ENCODE measurements at places on chromosomes 4 and X.

DNA sequence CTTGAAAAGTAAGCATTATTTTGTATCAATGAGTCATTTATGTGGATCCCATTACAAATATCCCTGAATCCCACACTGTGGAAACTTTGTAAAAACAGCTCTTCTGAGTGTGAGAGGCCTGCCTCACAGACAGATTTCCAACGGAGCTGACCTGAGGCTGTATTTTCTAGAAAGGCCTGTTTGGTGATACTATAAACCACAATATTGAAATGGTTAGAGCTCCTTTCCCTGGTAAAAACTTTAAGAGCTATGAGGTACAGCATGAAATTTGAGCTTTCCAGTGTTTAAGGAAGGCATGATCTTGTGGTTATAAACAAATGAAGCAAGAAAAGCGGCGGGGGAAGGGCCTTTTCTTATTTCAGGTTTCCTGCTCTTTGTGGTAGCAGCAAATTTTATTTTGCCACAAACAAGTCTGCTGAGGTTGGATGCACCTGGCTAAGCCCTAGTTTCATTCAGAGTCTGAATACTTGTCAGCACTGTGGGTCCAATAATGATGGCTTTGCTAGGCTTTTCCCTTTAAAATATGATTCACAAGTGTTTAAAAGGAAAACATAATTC is 86.8 kb upstream of the ETNPPL start:
- DNase-seq: no peak

- no peak for DNase-seq
Measured at GRCh38 chrX:98077440-98077839, 1193.7 kb downstream of the RPA4 start.

DNA sequence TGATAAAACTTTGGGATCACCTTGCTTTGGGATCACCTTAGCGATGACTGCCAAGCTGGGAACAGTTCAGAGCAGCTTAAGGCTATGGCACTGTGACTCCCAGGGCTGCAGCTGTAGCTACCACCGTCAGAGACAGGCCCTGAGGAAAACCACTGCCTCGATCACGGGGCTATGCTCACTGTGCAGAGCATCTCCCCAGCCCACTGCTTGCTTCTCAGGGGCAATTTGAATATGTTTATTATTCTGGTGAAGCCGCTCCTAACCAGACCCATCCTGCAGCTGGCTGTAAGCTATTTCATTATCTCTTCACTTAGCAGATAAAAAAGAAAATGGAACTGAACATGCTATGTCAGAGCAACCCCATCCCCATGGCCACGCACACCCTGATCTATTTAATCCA is 328.5 kb downstream of the EVC2 start:
- no peak for DNase-seq

GRCh38 chr4:182894681-182895275 is 22.4 kb downstream of the DCTD start:
- no peak for DNase-seq

GRCh38 chr4:124867536-124867935 is 155.0 kb upstream of the ANKRD50 start:
- DNase-seq: no peak

DNA sequence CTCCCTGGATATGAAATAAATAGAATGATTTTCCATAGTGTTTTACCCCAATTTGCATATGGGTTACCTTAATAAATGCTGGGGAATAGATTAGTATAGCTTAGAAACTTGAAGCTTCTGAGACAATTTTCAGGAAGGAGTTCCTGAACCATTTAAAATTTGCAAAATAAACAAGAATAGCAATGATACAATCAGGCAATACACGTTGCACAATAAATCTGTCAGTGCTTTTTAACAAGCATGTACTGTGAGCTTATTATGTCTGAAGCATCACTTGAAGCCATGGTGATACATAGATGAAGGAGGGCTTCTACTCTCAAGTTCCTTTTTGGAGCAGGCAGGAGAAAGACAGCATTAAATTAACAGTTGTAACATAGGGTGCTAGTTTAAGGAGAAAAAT is 84.2 kb upstream of the WDFY3 start:
- DNase-seq: no peak

- no peak for DNase-seq
Measured at GRCh38 chr4:102447413-102447812, 53.7 kb upstream of the NFKB1 start.

GRCh38 chrX:130109429-130110378 is 593 bp downstream of the ELF4 start:
- DNase-seq: no peak

GRCh38 chr4:24078347-24078962 is 188.6 kb upstream of the PPARGC1A start:
- DNase-seq: no peak

DNA sequence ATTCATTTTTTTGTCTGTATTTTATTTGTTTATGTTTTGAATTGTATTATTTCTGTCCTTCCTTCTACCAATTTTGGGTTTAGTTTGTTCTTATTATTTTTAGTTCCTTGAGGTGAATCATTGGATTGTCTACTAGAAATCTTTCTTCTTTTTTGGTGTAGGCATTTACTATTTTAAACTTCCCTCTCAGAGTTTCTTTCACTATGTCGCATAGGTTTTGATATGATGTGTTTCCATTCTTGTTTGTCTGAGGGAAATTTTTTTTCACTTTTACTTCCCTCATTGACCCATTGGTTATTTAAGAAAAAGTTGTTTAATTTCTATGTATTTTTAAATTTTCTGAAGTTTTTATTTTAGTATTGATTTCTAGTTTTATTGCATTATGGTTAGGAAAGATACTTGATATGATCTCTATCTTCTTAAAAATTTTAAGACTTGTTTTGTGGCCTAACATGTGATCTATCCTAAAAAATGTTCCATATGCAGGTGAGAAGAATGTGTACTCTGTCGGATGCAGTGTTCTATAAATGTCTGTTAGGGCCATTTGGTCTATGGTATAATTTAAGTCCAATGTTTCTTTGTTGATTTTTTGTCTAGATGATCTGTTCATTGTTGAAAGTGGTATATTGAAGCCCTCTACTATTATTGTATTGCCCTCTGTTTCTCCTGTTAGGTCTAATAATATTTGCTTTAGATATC is 68.8 kb downstream of the IL15 start:
- no peak for DNase-seq

GRCh38 chr4:94256828-94257227 is 49.2 kb downstream of the SMARCAD1 start:
- DNase-seq: no peak

DNA sequence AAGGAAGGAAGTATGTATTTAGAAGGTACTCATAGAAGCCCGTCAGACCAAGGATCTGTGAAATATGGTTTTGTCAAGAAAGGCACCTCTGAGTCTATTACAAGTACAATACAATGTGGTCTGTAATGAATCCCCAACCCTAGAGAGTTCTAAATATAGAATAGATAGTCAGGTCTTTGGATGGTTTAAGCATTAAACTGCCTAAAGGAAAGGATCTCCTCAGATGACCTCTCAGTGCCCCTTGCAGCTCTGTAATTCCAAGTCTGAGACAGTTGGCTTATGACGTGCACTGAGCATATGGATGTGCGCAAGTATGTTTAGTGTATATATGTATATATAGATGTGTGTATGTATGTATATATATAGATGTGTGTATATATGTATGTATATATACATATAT is 62.0 kb downstream of the CCSER1 start:
- no peak for DNase-seq

- no peak for DNase-seq
Measured at GRCh38 chr4:167000141-167000852, 234.0 kb downstream of the SPOCK3 start.

- DNase-seq: no peak
Measured at GRCh38 chrX:137342969-137343368, 223.0 kb upstream of the ZIC3 start.

DNA sequence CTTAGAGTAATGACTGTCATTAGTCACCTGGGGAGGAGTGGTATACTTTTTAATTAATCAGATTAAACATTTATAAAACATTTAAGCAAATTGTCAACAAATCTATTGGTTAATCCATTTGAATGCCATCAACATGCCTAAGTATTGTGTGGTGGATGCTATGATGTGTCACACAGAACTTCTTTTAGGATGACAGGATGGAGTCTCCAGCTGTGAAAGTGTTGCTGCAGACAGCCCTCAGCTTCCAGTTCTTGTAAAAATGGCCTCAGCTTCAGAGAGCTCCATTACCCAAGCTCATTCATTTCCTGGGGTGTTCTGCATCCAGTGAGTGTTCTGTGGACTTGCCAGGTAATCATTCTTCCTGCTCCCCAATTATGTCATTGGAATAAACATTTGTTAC is 74.3 kb upstream of the CLNK start:
- DNase-seq: no peak

GRCh38 chrX:13386636-13387035 is 66.8 kb upstream of the ATXN3L start:
- no peak for DNase-seq

DNA sequence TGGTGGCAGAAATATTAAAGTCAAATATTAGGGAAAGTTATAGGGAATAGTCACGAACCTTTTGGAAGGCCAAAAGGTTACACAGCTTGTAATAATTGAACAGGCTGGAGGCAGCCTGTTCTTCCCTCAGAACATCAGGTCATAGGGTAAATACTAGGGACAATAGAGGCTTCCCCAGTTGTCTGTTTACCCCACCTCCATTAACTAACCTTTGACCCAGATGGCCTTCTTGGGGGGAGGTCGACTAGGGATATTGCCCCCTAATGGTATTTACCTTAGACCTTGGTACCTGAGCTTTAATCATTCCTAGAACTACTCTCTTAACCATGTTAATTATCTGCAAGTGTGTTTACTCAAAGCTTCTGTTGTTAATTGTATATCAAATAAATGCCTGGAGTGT is 26.0 kb downstream of the C4orf17 start:
- no peak for DNase-seq

DNA sequence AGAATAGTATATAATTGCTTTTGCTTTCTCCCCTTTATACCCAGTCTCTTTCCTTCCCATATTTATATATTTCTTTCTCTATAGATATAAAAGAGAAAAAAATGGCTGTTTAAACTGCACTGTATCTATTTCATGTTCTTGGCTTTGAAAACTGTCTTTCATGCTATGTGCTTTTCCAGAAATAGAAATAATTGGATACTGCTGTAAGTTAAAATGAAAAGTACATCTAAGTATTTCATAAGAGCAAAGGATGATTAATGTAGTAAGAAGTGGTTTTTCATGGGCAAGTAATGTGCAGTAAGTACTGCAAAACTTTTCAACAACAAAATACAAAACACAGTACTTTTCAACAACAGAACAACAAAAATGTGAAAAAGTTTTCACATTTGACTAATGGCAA is 237.9 kb downstream of the SNCA start:
- DNase-seq: no peak

DNA sequence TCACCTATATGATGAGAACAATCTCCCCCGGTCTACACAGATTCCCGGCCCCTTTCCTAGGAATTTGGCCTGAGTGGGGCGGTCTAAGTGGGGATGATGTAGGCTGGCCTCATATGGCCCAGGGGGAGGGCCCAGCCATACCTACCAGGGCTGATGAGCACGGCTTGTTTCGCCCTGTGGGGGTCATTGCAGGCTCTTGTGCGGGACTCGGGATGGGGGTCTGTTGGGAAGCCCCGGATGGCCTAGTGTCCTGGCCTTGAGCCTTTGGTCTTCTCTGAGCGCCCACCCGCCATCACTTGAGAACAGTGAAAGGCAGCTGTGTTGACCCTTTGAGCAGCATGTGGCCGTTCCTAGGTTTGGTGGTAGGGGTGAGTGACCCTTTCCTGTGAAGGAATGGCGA is 4.8 kb upstream of the CTAG2 start:
- DNase-seq: no peak

DNA sequence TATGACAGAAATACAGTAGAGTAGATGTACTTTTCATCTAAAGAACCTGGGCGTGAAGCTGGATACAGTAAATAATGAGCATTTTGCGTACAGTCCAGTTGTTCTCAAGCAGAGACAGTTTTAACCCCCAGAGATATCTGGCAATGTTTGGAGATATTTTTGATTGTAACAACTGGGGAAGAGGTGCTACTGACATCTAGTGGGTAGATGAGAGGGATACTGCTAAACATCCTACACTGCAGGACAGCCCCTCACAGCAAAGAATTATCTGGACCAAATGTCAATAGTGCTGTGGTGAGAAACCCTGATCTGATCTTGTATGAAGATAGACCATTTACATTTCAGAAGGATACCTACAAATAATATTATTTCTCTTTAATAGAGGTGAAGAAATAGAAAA is 200.2 kb upstream of the FAM47A start:
- DNase-seq: no peak

DNA sequence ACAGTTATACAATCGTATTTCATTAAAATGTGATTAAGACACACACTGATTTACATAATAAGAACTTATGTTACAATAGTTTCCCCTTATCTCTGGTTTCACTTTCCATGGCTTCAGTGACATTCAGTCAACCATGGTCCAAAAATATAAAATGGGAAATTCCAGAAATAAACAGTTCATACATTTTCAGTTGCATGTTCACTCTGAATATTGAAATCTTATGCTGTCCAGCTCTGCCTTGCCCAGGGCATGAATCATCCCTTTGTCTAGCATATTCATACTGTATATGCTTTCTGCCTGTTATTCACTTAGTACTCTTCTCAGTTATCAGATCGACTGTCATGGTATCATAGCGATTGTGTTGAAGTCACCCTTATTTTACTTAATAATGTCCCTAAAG is 173.8 kb upstream of the DCAF12L2 start:
- no peak for DNase-seq

DNA sequence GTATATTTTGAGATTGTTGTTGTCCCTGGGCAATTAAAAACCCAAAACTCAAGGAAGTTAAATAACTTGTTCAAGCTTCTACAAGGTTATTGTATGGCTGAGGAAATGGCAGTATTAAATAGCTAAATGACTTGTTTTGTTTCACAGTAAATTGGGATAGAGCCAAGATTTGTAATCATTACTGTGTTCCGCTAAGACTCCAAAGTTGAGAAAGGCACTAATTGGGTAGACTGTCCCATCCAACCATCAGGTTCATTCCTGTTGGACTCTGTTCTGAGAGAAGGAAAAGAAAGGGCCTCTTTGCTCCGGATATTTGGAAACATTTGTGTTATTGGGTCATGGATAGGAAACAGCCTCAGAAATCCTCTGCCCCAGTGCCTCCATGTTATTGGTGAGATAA is 82.2 kb downstream of the DCLK2 start:
- no peak for DNase-seq

- no peak for DNase-seq
Measured at GRCh38 chr4:38188631-38189101, 228.5 kb downstream of the PTTG2 start.

GRCh38 chr4:113635739-113636437 is 125.7 kb downstream of the CAMK2D start:
- DNase-seq: no peak

GRCh38 chrX:136863826-136864225 is 16.7 kb downstream of the RBMX start:
- DNase-seq: no peak

- no peak for DNase-seq
Measured at GRCh38 chr4:75514949-75515612, 808 bp downstream of the THAP6 start.

- no peak for DNase-seq
Measured at GRCh38 chrX:106177106-106177981, 9.2 kb downstream of the PWWP3B start.

DNA sequence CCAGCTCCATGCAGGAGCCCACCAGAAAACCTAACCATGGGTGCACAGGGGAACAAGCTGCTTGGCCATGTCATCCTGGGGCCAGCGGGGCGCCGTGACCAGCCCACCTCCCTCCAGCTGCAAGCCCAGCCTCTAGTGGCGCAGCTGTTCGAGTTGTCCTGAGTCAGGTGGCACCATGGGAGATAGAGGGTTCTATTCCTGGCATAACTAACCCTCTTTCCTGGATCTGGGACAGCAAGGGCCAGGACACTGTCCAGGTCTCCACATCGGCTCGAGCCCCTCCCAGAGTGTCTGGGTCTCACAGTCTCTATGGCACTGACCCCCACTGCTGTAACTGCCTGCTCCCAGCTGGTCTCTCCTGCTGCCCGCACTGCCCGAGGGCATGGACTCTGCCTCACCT is 16.7 kb downstream of the ABLIM2 start:
- no peak for DNase-seq
